A673 (cell line): ENCODE measurements at places on chromosomes 3 and 15. TPM values are rescaled to one million over a fixed set of nuclear protein-coding genes. Genes with fewer than 3 reads are reported as not detected.

The LMAN1L gene
- total RNA-seq: 0.80 TPM in 1 of 2 replicates, not detected in the other

The STRC gene
- total RNA-seq: 0.17 and 0.28 TPM in 2 replicates

The SLC2A2 gene
- not detected in 2 replicates for total RNA-seq

The LTF gene
- not detected in 2 replicates for total RNA-seq

The GOLGA8G gene
- total RNA-seq: not detected in 2 replicates

The FOXP1 gene
- 52.2 and 58.4 TPM in 2 replicates for total RNA-seq

The CNBP gene
- total RNA-seq: 396 and 438 TPM in 2 replicates

The HHATL gene
- total RNA-seq: not detected in 2 replicates
